ENCODE measurements at places on chromosomes 11 and 22.

DNA sequence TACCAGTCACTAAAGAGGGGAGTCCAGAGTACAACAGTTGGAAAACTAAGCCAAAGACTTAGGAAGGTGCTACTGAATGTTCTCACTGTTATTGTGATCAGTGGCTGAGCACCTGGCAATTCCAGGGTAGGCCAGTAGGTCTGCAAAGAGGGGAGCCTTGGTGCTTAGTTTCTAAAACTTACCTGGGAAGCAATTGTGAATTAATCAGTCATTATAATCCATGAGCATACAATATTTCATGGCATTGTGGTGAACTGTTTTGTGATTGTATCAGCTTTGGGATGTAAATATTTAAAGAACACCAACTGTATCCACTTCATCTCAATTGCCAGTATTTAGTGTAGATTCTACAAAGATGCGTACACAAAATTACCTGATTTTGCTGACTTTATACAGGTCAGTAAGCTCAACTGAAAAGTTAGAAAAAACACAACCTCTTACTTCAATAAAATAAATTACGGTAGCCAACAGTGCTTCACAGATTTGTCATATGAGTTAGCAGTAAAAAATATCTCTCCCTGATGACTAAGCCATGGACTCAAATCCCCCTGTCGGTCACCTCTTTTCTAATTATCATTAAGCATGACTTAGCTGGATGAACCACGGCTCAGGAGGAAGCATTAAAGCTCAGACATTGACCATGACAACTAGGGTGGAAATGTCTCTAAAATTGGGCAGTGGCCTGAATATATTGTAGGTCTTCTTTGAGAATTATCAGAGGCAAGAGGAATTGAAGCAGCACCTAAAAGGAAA lies 30.8 kb upstream of the SORL1 start:
- DNase-seq: no peak

DNA sequence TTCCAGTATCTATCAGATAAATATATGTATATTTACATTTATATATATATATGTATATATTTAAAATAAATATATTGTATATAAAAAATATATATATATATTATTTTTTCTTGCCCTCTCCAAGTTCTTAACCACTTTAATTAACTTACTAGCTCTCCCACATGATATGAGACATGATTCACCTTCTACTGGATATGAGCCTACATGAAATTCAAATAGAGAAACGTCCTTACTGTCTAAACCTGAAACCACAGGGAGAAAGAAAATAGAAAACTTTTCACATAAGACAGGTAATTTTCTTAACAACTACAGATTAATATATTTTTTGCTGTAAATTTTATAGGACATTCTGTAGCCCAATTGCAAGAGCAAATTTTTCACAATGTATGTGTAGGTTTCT lies 391.6 kb downstream of the ETS1 start:
- no peak for DNase-seq

GRCh38 chr11:83170865-83171264 lies 13.9 kb downstream of the PCF11 start:
- DNase-seq: no peak

DNA sequence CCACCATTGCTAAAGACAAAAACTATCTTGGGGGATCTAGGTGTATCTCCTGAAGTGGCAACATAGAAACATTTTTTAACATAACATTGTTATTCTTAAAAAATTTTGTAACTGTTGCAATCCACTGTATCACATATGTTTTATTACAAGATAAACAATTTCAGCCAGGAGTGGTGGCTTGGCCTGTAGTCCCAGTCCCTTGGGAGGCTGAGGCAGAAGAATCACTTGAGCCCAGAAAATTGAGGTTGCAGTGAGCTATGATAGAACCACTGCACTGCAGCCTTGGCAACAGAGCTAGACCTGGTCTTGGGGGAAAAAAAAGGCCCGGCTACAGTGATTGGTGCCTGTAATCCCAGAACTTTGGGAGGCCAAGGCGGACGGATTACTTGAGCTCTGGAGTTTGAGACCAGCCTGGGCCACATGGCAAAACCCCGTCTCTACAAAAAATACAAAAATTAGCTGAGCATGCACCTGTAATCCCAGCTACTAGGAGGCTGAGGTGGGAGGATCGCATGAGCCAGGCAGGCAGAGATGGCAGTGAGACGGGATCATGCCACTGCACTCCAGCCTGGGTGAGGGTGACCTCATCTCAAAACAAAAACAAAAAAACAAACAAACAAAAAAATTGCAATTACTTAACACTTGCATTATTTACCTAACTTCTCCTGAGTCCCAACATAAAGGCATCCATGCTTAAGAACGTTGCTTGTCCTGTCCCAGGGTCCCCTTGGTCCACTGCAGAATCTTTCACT lies 1.5 kb upstream of the DEPDC5 start:
- no peak for DNase-seq

DNA sequence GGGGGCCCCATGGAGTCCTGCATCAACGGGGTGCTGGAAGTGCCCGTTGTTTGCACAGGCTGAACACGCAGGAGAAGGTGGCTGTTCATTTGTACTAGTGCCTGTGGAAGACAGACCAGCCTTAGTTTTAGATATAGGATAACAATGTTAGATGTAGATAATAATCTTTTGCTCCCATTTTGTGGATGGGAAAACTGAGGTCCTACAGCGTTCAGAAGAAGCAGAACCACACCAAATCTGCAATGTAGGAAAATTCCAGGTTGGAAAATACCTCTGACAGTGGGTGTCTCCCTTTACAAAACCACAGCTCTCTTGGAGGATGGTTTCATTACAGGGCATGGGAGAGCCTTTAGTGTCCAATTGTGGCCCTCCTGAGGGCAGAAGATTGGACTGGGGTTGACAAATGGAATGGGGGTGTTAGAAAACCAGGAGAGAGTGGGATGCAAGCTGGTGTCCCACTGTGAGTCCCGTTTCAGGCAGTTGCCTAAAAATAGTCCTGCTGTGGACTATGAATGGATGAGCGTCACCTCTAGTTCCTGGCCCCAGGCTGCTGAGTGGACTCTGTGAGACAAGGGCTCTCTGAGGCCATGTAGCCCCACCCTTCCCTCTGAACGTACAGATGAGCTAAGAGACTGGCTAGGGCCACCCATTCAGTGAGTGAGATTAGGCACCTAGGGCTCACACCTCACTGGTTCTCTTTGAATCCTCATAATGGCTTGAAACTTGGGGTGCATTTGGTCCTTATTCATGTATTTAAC lies 508.8 kb downstream of the MN1 start:
- DNase-seq: no peak

GRCh38 chr22:33654173-33654895 lies 265.9 kb downstream of the LARGE1 start:
- no peak for DNase-seq

DNA sequence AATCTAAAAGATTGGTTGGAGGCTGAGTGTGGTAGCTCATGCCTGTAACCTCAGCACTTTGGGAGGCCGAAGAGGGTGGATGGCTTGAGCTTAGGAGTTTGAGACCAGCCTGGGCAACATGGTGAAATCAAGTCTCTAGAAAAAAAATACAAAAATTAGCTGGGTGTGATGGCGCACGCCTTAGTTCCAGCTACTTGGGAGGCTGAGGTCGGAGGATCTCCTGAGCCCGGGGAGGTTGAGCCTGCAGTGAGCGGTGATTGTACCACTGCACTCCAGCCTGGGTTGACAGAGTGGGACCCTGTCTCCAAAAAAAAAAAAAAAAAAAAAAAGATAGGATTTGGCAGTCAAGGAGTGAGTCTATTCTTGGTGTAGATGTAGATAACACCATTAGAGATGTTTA lies 10.6 kb downstream of the FOLR1 start:
- DNase-seq: no peak

- DNase-seq: no peak
Measured at GRCh38 chr11:100691896-100692653, 5.0 kb downstream of the ARHGAP42 start.

DNA sequence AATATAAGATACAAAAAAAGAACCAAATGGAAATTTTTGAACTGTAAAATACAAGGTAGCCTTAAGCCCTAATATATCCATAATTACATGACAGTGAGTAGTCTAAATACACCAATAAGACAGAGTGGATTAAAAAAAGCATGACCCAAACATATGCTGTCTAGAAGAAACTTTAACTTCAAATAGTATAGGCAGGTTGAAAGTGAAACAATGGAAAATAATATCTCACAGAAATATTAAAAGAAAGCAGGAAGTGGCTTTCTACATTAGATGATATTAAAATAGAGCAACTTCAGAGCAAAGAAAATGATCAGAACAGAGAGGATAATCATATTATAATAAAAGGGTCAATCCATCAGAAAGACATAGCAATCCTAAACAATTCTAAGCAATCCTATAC lies 21.8 kb downstream of the DCUN1D5 start:
- DNase-seq: no peak

GRCh38 chr22:31333641-31334040 lies 12.5 kb downstream of the PATZ1 start:
- no peak for DNase-seq

- no peak for DNase-seq
Measured at GRCh38 chr22:29255064-29255621, 12.6 kb downstream of the RHBDD3 start.

DNA sequence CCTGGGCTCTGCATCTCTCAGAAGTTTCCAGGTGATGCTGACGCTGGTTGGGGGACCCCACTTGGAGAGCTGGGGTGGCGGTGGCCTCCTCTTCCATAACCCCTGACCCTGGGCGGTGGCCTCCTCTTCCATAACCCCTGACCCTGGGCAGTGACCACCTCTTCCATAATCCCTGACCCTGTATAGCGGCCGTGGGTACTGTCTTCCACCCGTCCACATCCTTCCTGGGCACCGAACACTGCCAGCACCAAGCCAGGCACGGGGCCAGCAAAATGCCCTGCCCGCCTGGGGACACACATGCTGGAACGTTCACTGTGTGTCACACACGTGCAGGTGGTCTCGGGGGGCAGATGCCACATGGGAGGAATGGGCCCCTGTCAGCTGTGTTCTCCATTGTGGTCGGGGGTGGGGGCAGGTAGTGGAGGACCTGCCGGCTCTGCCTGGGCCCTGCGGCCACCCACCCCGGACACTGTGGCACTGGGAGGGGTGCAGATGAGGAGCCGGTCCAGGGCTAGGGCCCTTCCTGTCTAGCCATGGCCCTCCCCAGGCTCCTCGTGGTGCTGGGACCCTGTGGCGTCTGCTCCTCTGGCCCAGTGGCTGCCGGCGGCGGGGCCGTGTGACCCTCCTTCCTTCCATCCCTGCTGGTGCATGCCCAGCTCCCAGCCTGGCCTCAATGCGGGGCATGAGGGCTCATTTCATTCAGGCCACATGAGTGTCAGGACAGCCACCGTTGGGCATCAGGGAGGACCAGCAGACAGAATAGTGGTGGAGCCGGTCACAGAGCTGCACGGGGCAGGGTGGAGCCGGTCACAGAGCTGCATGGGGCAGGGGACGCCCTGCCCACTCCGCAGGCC lies 10.8 kb downstream of the BRSK2 start:
- no peak for DNase-seq

DNA sequence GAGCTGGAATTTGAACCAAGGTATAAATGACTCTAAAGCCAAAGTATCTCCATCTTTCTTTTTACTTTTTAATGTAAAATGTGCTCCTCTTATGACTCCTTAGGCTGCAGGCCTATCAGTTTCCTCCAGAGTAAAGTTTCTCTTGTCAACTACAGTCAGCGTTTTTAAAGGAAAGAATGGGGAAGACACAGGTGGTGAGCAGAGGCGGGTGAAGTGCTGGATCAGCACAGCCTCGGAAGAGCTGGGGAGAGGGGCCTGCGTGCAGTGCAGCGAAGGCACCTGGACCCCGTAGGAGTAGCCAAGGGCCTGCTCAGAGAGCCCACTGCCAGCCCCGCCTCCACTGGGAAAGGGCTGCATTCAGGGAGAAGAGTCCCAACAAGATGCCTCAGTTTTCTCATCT lies 48.8 kb upstream of the ALX4 start:
- no peak for DNase-seq

- no peak for DNase-seq
Measured at GRCh38 chr11:123338266-123338800, 91.7 kb upstream of the GRAMD1B start.

DNA sequence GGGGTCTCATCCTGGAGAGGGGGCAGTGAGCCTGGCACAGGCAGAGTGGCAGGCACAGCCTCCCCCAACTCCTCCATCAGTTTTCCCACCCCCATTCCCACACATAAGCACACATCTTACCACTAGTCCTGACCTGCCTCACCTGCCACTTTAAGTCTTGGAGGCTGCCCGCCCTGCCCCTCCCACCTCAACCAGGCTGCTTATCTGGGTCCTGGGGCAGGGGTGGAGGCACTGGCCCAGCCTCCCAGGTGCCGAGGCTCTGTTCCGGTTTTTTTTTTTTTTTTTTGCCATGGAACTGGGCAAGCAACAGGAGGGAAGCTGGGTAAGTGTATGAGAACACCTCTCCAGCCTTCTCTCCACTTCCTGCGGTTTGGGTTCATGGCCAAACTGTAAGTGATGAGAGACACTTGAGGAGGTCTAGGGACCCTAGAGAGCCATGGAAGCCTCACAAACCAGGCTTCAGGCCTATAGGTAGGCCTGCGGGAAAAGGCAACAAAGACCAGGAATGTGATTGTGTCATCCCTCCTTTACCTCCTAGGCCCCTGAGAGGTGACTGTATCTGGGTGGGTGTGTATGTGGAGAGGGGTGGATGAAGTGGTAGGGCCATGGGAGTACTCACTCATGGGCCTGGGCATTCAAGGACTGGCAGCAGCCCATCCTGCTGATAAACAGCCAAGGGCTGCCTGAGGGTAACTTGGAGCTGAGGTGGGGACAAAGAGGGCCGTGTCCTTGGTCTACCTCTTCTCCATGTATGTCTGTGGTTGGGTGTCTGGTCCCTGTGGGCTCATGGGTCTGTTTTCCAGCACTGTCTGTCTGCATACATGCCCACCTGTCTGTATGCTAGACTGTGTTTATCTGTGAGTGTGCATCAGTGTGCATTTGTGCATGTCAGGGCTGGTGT lies 22.6 kb downstream of the PHLDB1 start:
- no peak for DNase-seq

- no peak for DNase-seq
Measured at GRCh38 chr22:44436736-44437135, 61.3 kb downstream of the RTL6 start.

DNA sequence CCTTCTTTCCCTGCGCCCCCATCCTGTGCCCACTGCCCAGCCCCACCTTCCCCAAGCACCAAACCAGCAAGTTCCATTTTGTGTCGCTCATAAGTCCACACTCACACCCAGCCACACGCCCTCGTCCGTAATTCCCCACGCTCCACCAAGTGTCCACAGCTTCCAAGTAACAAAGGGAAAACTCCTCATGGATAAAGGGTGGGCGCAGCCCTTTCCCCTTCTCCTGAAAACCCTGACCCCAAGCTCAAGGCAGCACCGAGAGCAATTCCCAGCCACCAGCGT lies 458 bp downstream of the FXYD6 start:
- no peak for DNase-seq

- no peak for DNase-seq
Measured at GRCh38 chr11:14179116-14179820, 179.7 kb downstream of the RRAS2 start.

GRCh38 chr11:18457450-18457849 lies 1.8 kb downstream of the LDHAL6A start:
- DNase-seq: peak; percentile 57

- DNase-seq: no peak
Measured at GRCh38 chr22:48686694-48687302, 1140.9 kb downstream of the BRD1 start.
